Thymus (tissue), 14 donors: ENCODE measurements at places on chromosomes 5 and 9. TPM values are rescaled to one million over a fixed set of nuclear protein-coding genes. Genes with fewer than 3 reads are reported as not detected.

SPATA9 gene
- 0.19 TPM for total RNA-seq

CCDC192 gene
- 0.09 TPM for total RNA-seq

EEIG1 gene
- 12.9 TPM for total RNA-seq

EGFLAM gene
- total RNA-seq, result 24.0 TPM

SLC46A2 gene
- 24.6 TPM for total RNA-seq

DNA sequence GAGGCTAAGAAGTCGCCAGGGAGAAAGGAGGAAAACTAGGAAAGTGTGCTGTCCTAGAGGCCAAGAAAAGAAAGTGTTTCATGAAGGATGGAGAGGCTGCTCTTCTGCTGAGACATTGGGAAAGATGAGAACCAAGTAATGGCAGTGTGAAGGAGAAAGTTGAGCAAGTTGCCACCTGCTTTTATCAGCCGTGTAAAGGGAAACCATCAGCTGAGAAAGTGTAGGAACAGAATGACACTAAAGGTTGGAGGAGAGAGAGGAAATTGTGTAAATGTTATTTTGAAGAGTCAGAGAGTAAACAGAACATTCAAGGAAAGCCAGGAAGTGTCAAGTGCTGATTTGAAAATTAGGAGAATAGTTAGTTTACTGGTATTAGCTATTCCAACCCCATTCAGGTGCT is 125.0 kb downstream of the CEMIP2 start:
- no peak for DNase-seq

GRCh38 chr5:120769312-120769872 is 305.3 kb downstream of the PRR16 start:
- DNase-seq, result no peak

- no peak for DNase-seq
Measured at GRCh38 chr9:79007701-79008483, 563.9 kb upstream of the TLE4 start.

GRCh38 chr5:180666812-180667211 is 17.4 kb upstream of the FLT4 start:
- no peak for DNase-seq

DNA sequence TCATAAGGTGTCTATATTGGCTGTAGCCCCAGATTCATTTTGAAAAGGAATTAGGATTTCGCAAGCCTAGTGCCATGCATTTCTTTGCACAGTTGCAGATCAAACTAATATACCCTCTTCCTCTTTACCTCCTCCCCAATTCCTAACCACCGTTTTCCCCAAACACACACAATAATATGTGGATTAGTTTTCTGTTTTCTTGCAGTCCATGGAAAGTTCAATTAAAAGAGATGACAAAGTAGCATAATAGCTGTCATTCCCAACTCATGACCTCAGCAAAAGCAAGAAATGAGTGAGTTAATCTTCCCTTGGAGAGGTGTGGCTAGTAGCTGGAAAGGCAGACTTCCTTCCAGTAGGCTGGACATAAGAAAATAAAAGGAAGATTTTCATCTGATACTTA is 349.1 kb downstream of the TMEM232 start:
- no peak for DNase-seq

DNA sequence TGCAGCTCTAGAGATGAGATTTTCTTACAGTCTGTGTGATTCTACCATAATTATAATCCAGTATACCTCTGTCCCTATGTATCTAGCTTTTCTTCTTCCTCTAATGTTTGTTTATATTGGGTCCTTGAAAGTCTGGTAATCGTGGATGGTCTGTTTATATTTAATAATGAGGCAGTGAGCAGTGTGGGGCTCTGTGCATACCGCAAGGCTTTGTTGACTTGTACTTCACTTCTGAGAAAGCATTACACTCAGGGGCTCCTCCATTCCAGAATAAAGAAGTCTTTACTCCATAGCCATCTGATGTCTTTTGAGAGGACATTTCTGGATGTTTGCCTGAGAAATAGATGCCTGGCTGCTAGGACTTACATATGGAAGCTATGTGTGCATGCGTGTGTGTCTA is 4.5 kb upstream of the MPDZ start:
- DNase-seq, result no peak
